ENCODE measurements at places on chromosomes 13 and 19. TPM values are rescaled to one million over a fixed set of nuclear protein-coding genes. Genes with fewer than 3 reads are reported as not detected.

Gene STOML3
- not detected for total RNA-seq

Gene PPFIA3
- 1.6 TPM for total RNA-seq

Gene TMEM150B
- 7.1 TPM for total RNA-seq

Gene ZNF383
- 6.2 TPM for total RNA-seq

Gene ADAMTSL5
- total RNA-seq = 0.65 TPM

Data from omental fat pad (tissue), 4 donors.